Stimulated activated CD4-positive, alpha-beta T cell treated with anti-CD3 and anti-CD28 coated beads, Interleukin-2, amount 100 ng/mL, for 4 hours (primary cell): ENCODE measurements at places on chromosomes 3 and 15.

- no peak for DNase-seq
Measured at GRCh38 chr3:139588450-139588849, 48.9 kb upstream of the RBP1 start.

GRCh38 chr3:58627570-58627885 lies 39.0 kb downstream of the FAM3D start:
- DNase-seq: no peak

DNA sequence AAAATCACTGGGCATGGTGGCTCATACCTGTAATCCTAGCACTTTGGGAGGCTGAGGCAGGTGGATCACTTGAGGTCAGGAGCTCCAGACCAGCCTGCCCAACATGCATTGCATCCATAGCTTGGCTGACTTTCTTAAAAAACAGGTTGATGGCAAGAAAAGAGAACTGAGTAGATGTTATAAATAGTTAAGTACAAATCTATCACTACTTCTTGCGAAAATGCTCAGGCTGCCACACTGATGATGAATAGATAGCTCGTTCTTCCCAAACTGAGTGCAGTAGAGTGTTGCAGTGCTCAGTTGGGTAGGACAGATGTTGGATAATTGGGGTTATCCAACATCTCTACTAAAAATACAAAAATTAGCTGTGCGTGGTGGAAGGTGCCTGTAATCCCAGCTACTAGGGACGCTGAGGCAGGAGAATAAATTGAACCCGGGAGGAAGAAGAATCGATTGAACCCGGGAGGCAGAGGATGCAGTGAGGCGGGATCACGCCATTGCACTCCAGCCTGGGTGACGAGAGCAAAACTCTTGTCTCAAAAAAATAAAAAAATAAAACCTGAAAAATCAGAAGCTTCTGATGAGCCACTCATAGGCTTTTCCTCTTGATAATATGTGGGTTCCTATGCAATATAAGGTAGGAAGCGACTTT lies 1.2 kb downstream of the BTLA start:
- DNase-seq: no peak

GRCh38 chr3:183497313-183497712 lies 58.2 kb downstream of the KLHL6 start:
- DNase-seq: no peak

DNA sequence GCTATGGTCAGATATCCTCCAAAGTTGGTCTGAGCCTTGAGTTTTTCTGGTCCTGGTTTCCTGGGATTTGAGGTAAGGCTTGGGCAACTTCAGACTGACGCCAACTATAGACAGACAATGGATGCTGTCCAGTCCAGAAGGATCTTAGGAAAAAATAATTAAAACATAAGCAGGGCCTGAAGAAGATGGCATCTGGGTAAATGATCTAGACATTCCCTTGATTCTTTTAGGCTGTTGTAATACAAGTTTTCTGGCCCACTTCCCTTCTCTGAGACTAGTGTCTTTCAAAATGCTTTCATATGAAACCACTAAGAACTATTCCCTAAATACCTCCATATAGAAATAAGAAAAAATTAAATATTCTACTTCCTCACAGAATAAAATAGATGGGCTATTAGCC lies 47.7 kb upstream of the PLXND1 start:
- no peak for DNase-seq

GRCh38 chr3:184429786-184430185 lies 49.9 kb downstream of the CHRD start:
- DNase-seq: no peak

DNA sequence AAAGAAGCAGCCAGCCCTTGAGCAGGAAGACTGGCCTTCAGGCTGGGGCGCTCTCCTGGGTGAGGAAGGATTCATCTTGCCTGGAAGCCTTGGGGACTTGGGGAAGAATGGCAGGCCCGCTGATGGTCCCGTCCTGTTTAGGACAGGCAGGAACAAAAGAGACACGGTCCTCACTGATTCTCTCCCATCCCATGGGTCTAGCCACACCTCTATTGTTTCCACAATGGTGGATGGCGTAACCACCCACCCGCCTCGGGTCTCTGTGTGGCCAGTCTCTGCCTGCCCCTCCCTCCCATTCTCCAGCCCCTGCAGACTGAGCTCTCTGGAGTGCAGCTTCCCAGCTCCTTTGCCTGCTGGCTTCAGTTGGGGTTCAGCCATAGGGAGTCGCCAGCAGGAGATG lies 284.3 kb downstream of the UACA start:
- no peak for DNase-seq

GRCh38 chr15:50134524-50135024 lies 15.5 kb upstream of the ATP8B4 start:
- no peak for DNase-seq

DNA sequence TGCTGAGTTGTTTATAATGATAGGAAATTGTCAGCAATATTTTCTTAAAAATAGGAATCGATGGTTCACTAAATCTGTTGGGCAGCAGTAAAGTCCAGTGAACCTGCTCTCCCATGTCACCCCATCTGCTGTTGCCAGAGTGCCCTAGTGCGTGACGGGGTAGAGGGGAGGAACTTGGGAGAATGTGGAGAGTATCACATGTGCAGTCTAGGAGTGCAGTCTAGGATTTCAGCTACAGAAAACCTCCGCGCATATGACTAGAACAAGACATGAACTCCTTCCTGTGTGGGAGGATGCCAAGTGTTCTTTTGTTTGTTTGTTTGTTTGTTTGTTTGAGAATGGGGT lies 74.6 kb upstream of the ACAD9 start:
- no peak for DNase-seq

DNA sequence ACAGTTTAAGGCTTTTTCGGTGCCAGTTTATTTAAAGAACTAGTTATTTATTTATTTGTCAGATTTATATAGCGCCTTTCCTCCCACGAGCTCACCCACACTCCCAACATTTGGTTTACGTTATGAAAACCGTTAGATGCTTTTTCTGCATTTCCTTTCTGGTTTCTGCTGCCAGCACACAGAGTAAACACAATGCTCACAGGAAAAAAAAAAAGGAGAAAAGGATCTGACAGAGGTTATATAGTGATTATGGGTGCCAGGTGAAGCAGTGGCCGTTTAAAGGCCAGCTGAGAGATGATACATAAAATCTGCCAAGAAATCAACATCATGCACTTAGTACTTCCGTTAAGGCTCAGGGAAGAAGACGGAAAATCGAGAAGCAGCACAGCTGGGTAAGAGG lies 37.9 kb downstream of the ETV5 start:
- no peak for DNase-seq

DNA sequence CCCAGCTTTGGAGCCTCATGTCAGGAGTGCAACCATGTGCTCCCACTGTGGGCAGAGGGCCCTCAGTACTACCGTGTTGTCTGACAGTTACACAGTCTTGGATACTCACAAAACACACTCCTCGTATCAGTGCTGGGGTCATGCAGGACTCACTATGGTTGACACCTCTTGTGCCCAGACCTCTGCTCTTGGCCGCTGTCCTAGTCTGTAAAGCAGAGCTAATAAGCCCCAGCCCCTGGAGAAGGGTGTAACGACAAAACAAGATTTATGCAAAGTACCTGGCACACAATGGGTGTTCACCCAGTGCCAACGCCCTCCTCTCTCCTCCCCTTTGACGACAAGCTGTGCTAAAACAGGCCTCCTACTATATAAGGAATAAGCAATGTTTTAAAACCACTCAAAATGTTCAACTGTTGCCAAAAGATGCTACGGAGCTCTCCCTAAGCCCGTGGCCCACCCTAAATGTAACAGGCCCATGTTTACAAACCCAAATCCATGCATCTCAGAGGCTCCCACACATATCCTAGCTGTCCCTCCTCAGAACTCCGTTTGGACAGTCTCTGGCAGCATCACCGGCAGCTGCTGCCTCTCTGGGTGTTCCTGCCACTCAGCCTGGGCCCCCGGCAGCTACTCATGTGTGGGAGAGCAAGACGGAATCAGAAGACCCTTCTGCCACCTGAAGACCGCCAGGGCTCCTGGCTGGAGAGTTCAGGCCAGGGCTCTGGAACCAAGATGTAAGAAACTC lies 65.8 kb downstream of the MRPL46 start:
- no peak for DNase-seq

DNA sequence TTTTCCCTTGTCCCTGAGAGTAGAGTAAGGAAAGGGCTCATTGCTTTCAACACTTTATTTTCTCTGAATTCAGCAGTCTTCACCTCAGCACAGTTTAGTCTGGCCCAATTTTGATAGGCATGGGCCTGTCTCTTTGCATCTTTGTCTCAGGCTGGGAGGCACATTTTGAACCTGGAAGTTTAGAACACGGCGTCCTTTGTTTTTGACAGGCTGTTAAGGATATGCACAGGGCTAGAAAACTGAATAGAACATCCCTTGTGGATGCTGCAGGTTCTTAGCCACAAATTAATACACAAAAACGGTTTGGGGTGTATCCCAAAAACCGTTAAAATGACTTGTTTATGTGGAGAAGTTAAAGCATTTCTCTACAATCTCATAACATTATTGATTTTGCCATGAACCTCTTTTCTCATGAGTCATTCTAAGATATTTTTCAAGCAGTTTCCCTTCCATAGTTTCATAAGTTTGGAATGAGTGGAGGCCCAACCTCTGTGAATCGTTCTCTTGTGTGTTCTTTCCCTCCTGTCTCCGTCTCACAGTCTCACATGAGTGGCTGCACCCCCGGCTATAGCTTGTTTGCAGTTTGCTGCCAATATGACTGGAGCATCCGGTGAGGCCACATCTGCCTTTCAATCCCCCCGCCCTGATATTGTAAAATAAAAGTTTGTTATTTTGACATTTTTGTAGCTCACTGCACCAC lies 192.9 kb upstream of the EIF1B start:
- no peak for DNase-seq

GRCh38 chr15:72195101-72195511 lies 2.5 kb downstream of the GRAMD2A start:
- no peak for DNase-seq
